Glomerular endothelial cell (primary cell): ENCODE measurements at places on chromosomes 7 and 10. TPM values are rescaled to one million over a fixed set of nuclear protein-coding genes. Genes with fewer than 3 reads are reported as not detected.

APBB1IP gene
- 0.47 and 0.68 TPM in 2 replicates for total RNA-seq

AIMP2 gene
- 69.5 and 71.4 TPM in 2 replicates for total RNA-seq

ZNF467 gene
- 3.9 and 6.8 TPM in 2 replicates for total RNA-seq

CRHR2 gene
- total RNA-seq = not detected in 2 replicates

PIP gene
- total RNA-seq = not detected in 2 replicates

GDF2 gene
- not detected in 2 replicates for total RNA-seq

PON1 gene
- not detected in 2 replicates for total RNA-seq

ASB10 gene
- total RNA-seq = not detected in 2 replicates

TMEM273 gene
- total RNA-seq = 6.5 and 11.6 TPM in 2 replicates

CALHM1 gene
- total RNA-seq = not detected in 2 replicates

CCDC126 gene
- total RNA-seq = 9.7 and 15.6 TPM in 2 replicates

STOX1 gene
- 0.10 TPM in 1 of 2 replicates, not detected in the other for total RNA-seq

CREB5 gene
- total RNA-seq = 10.7 and 28.7 TPM in 2 replicates

- DNase-seq = no peak
Measured at GRCh38 chr7:5284304-5285281, 1.9 kb downstream of the SLC29A4 start.

GRCh38 chr10:46216836-46217751, 69.7 kb upstream of the ANTXRL start:
- DNase-seq = no peak

DNA sequence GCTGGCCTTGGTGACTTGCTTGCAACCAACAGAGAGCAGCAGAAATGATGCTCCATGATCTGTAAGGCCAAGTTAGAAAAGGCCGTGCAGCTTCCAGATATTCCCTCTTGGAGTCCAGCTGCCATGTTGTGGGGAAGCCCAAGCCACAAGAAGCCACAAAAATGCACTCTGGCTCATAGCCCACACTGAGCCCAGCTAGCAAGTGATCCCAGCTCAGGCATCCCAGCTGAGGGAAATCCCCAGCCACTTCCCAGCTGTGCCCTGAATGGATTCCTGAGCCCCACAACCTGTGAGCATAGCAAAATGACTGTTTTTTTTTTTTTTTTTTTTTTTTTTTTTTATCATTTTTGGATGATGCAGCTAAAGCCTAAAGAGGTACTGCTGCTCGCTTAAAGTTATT, 11.1 kb upstream of the SDK1 start:
- DNase-seq = no peak

- DNase-seq = no peak
Measured at GRCh38 chr7:99002148-99002826, 124.0 kb downstream of the TRRAP start.

DNA sequence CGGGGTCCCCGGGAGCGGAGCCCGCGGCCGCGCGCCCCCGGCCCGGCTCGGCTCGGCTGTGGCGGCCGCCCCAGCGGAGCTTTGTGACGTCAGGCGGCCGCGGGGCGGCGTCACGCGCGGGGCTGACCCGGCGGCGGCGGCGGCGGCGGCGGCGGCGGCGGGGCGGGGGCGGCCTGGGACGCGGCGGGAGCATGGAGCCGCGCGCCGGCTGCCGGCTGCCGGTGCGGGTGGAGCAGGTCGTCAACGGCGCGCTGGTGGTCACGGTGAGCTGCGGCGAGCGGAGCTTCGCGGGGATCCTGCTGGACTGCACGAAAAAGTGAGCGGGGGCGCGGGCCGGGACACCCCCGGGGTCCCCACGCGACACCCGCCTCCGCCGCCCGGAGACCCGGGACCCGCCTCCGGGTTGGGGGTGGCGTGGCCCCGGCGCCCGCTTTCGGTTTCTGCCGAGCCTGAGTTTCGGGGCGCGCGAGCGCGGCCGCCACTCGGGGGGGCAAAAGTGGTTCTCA, at the start of gene PWWP2B:
Gene PWWP2B, plus strand, starts transcription at position 165 of the 506 bp plus-strand sequence. Its CDS starts 27 bp downstream, at position 192.
- DNase-seq = no peak

- no peak for DNase-seq
Measured at GRCh38 chr7:41881331-41882130, 178.6 kb upstream of the INHBA start.

GRCh38 chr7:157686285-157686894, 349.6 kb downstream of the DNAJB6 start:
- no peak for DNase-seq

DNA sequence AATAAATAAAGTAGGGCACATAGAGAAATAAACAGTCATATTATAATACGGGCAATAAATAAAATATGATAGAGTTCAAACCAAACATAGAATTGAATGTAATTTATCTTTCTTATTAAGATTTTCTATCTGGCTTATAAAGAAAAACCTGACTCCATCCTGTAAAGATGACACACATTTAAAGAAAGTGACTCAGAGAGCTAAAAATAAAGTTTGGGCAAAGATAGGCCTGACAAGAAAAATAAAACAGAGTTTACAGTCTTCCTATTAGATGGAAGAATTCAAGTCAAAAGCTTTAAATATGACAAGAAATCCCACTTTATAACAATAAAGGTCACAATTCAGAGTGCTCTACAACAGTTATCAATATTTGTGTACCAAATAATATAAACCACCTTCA, 580.6 kb downstream of the PHTF2 start:
- no peak for DNase-seq

DNA sequence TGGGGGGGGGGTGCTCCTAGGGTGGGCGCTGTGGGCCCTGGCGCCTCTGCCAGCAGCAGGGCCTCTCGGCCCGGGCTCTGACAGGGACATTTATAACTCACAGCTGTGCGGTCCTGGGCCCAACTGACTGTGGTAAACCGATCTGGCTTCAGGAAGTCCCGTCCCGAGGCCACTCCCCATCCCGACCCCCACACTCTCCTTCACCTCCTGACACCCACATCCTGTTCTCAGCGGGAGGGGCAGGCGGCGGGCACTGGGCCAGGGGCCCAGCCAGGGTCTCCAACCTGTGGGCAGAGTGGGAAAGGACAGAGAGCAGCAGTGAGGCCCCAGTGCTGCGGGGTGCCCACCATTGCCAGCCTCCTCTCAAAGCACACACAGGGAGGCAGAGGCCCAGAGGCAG, 69.1 kb downstream of the ZMIZ1 start:
- no peak for DNase-seq

GRCh38 chr10:24872790-24873182, 79.6 kb downstream of the PRTFDC1 start:
- no peak for DNase-seq

DNA sequence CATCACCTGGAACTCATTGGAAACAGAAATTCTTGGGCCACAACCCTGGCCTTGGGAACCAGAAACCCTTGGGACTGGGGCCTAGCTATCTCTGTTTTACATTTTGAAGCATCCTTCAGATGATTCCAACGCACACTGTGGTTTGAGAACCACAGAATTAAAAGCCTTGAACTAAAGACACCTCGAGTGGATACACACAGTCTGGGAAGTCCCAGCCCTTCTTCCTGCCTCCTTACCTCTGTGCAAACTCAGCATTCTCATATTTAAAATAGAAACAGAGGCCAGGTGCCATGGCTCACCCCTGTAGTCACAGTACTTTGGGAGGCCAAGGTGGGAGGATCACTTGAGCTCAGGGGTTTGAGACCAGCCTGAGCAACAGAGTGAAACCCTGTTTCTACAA, 12.9 kb downstream of the NPFFR1 start:
- DNase-seq = no peak

- no peak for DNase-seq
Measured at GRCh38 chr10:5631936-5632335, 34.5 kb downstream of the ASB13 start.

DNA sequence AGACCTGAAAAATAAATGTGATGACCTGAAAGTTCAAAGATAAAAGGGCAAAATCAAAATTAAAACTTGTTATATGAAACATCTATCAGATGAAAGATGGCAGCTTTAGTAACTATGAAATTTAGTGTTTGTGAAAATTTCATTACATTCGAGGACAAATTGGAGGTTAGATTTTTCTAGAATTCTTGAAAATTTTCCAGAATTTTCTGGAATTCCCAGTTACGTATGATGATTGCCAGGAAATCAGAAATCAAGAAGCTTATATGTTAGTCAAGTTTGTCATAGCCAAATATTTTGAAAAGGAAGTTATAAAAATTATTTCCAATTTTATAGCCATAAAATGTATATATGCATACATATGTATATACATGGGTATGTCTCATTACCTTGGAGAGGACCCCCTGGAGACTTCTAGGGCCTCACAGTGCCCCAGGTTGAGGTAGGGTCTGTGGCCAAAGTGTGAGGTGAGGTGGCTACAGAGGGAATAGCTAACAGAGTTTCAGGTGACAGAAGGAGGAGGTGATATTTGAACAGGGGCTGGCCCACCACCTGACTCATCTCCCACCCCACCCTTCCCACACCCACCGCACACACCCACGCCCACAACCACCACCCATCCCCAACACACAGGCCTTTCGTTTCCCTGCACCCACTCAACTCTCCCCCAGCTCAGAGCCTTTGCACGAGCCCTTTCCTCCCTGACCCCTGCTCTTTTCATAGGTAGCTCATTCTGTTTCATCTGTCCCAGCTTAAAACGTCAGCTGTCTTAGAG, 21.5 kb downstream of the C10orf105 start:
- no peak for DNase-seq

- DNase-seq = no peak
Measured at GRCh38 chr7:151626422-151627115, 106.9 kb upstream of the RHEB start.

DNA sequence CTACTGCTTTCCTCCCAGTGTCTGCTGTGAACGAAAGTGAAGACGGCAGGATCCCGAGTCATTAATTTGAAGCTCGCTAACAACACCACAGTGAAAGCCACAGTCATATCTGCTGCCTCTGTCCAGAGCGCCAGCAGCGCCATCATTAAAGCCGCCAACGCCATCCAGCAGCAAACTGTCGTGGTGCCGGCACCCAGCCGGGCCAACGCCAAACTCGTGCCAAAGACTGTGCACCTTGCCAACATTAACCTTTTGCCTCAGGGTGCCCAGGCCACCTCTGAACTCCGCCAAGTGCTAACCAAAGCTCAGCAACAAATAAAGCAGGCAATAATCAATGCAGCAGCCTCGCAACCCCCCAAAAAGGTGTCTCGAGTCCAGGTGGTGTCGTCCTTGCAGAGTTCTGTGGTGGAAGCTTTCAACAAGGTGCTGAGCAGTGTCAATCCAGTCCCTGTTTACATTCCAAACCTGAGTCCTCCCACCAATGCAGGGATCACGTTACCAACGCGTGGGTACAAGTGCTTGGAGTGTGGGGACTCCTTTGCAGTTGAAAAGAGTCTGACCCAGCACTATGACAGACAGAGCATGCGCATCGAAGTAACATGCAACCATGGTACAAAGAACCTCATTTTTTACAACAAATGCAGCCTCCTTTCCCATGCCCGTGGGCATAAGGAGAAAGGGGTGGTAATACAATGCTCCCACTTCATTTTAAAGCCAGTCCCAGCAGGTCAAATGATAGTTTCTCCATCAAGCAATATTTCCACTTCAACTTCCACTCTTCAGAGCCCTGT, 94.8 kb upstream of the KCNMA1 start:
- no peak for DNase-seq

GRCh38 chr10:70925377-70926225, 37.2 kb upstream of the PCBD1 start:
- no peak for DNase-seq

- DNase-seq = no peak
Measured at GRCh38 chr10:124878457-124878739, 63.5 kb upstream of the ZRANB1 start.

GRCh38 chr10:128382225-128382624, 256.0 kb upstream of the MKI67 start:
- no peak for DNase-seq

GRCh38 chr10:114038819-114039218, 4.8 kb upstream of the ADRB1 start:
- no peak for DNase-seq

DNA sequence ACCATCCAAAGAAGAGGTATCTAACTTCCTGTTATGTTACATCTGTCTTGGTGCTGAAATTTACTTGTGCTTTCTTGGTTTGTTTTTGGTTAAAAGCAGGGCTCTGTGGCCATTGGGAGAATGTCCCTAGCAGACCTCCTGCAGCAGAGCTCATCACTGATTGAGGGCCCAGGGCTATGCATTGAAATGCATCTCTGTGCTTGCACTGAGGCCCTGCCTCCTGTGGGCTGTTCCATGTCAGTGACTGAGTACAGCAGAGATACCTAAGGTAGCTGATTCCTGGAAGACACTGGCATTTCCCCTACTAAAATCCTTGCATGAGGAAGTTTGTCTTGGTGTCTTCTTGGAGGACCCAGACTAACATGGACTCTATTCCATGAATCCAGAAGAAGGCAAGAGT, 213.9 kb downstream of the FRMD4A start:
- DNase-seq = no peak

GRCh38 chr10:95821720-95822119, 65.8 kb downstream of the ENTPD1 start:
- no peak for DNase-seq

GRCh38 chr7:108719631-108720030, 150.0 kb downstream of the DNAJB9 start:
- no peak for DNase-seq

DNA sequence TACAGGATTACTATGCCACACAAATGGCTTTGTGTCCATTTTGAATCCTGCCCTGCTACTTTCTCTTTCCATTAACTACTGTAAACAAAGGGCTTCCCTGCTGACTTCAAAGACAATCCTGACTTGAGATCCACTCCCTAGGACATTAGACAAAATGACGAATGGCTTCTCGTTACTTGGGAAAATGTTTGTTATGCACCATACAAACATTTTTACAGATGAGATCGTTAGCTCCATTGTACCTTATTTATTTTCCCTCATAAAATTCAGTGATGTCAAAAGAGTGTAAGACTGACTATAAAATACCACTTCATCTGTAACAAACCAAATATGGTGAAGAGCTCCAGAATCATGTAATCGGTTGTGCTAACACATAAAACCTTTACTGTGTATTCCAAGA, 121.8 kb downstream of the CD36 start:
- no peak for DNase-seq

GRCh38 chr7:107046491-107047259, 2.2 kb downstream of the PRKAR2B start:
- no peak for DNase-seq

DNA sequence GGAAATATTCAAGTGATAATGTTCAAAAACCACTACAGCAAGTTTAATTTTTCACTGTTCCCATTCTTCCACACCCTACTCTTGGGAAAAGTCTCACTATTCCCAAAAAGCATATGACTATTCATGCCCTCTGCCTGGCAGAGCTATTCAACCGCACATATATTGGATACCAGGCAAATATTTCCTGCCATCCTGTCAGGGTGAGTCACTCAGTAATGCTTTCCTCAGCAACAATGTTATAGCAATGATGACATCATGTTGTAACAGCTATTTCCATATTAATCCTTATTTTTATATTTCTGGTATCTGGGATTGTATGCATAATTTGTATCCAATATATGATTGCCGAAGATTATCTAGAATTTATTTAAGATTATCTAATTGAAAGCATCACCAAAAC, 114.0 kb upstream of the PLXDC2 start:
- no peak for DNase-seq
